ENCODE measurements at places on chromosomes 11 and 22.

DNA sequence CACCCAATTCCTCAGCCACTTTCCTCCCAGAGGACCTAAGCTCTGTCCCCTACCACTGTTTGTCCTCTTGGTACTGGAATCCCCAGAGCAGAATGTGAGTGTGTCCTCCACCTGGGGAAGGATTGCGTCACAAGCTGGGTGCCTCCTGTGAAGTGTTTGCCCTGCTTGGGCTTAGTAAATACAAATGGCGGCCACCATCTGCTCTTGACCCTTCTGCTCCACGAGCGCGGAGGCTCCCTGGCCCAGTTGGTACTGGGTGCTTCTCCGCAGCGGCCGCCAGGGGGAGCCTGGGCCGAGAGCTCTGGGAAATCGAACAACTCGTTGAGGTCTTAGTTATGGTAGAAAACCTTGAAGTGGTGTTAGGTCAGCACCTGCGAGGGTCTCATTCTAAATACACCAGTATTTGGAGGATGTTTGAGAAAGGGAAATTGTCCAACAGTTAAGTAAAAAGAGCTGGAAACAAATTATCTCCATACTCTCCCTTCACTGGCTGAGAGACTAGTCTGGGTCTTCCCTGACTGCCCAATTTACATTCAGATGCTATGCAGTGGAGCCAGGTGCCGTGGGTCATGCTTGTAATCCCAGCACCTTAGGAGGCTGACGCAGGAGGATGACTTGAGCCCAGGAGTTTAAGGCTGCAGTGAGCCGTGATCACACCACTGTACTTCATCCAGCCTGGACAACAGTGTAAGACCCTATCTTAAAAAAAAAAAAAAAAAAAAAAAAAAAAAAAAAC is 74.6 kb upstream of the TEAD1 start:
- peak; percentile 16 for DNase-seq

DNA sequence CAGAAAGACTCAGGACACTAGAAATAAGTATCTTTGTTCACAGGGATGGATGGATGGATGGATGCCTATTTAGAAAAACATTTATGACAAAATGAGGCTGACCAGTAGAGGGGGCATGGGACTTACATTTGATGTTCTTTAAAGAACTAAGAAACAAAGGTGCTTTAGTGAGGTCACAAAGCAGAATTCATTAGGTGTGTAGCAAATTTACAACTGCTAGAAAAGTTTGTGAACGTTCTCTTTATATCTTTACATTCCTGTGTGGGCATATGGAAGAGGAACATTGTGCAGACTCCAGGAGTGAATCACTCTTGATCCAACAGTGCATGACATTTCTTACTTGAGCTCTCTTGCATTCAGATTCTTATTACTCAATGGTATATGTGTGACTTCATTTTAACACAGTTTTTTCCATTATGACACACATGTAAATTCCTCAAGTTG is 15.8 kb upstream of the SIK2 start:
- DNase-seq: peak; percentile 75

DNA sequence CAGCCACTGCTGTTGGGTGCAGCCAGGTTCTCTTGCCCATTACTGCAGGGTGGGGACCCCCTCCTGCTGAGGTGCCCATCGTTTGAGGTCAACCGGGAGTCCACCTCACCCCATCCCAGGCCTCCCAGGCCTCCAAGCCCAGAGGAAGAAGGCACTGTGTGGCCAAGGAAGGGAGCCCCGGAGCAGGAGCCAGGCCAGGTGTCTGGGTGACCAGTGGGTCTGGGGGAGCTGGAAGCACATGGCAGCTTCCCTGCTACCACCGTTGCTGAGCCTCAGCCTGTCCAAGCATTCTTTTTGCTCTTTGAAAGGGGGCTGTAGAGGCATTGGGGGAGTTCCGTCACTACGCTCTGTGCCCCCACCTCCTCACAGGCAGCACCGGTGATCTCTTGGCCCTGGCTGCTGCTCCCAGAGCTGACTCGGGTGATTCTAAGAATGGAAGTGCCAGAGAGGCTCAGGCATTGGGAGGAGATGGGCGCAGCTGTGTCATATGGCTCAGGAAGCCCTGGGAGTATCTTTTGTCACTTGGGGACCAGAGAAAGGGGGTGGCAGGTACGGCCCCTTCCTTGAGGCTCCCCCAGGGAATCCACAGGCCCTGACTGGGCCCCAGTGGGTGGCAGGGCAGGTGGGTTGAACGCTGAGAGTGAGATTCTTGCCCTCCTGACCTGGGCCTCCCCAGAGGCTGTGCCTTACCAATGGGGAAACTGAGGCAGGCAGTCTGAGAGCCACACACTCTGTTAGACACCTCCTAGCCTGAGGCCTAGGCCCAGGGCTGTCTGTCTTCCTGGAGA is 1.9 kb downstream of the SEPTIN5 start:
- no peak for DNase-seq

- peak; percentile 86 for DNase-seq
These were observed 7.2 kb downstream of the KCNK7 start for GRCh38 chr11:65588199-65589054.

DNA sequence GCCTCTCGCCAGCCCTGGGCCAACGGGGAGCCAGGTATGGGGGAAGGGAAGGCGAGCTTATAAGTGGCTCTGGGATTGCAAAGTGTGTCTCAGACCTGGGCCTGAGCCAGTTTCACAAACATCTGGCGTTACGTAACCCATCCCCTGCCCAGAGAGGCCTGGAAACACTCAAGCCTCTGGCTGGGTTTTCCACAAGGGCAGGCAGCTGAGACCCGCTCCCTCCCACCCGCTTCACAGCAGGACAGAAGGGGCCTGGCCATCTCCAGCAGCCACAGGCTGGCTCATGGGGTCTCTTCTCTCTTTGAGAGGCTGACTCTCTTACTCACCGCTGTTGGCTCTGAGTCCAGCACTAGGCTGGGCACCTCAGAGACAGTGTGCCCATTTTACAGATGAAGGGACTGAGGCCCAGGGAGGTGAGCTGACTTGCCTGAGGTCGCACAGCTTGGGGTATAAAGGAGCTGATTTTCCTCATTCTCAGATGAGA is 44.5 kb downstream of the TRIOBP start:
- DNase-seq: peak; percentile 58

- no peak for DNase-seq
These were observed 82.9 kb downstream of the FAM83F start for GRCh38 chr22:40077646-40078016.

GRCh38 chr11:67120881-67121710 is 2.0 kb downstream of the KDM2A start:
- DNase-seq: peak; percentile 62

- DNase-seq: no peak
These were observed 51.6 kb upstream of the MYEOV start for GRCh38 chr11:69242266-69242920.

GRCh38 chr11:47797633-47798032 is 30.5 kb upstream of the FNBP4 start:
- peak; percentile 56 for DNase-seq
